ENCODE measurements at places on chromosomes 6 and 20.

DNA sequence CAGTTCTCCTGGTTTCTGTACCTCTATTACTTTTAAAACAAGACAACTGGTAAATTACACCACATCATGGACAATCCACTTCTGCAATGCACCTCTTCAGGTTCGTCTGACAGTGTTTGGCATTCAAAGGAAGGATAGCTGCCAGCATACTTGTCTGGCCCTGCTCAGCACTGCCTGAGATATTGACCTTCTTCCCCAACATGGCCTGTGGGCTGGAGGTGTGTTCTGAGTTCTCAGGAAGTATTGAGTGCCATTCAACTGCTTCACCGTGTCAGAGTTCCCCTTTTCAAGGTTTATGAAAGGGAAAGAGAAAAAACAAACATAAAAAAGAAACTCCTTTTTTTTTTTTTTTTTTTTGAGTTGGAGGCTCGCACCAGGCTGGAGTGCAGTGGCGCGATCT, 267.9 kb upstream of the SASH1 start:
- no peak for DNase-seq
- H3K4me3 ChIP-seq, result no peak overlapping the region
- no peaks in the 10 kb centered on the region for H3K36me3 ChIP-seq

DNA sequence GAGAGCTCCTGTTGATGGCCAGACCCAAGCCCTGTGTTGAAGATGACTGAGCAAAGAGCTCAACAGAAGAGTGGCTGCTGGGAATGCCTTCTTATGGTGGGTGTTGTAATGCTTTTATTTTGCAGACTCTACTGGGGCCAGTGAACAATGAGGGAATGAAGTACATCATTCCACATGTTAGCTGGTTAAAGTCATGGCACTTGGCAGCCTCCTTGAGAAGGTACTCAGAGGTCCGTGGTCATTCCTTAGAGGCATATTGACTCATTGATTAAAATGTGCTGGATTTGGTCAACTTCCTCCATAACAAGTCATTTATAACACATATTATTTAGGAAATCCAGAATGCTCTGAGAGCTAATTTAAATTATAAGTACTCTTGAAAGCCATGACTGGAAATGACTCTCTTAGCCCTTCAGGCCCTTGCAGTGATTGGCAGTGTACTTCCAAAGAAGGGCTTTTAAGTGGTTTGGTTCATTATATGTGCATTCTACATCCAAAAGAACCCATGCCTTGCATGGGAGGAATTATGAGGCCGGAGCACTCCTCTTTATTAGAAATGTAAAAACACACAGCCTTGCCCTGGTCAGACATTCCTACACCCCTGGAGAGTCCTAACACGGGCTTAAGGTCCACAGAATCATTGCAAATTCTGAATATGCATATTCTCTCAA, 976.9 kb downstream of the KIF16B start:
- H3K27me3 ChIP-seq, result peaks cover 3% of the 10 kb centered on the region
- H3K27ac ChIP-seq, result no peak overlapping the region
- no peak overlapping the region for H3K4me3 ChIP-seq

GRCh38 chr6:154463573-154464419, 46.7 kb downstream of the CNKSR3 start:
- H3K4me3 ChIP-seq, result no peak overlapping the region
- no peaks in the 10 kb centered on the region for H3K36me3 ChIP-seq
- DNase-seq, result no peak
- H3K27ac ChIP-seq, result no peak overlapping the region
- no peaks in the 10 kb centered on the region for H3K4me1 ChIP-seq

DNA sequence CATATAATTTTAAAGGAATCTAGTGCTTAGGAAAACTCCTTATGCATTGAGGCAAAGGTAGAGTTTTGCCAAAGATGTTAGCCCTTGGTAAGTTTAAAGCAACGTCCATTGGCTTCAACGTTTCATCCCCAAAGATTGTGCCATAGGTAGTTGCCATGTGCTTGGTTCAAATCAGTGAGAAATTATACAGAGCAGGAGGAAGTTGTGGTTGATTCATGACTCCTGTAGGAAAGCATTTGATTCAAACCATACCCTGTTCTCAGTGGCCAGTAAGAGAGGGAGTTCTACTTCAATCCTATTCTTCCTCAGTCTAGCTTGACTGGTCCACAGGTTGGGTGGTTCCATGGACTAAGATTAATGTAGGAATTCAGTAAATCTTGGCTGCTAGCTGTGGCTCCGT, 535.6 kb downstream of the QKI start:
- H3K27me3 ChIP-seq, result peaks cover 24% of the 10 kb centered on the region
- no peak overlapping the region for H3K4me3 ChIP-seq
- H3K27ac ChIP-seq, result no peak overlapping the region
- DNase-seq, result no peak

DNA sequence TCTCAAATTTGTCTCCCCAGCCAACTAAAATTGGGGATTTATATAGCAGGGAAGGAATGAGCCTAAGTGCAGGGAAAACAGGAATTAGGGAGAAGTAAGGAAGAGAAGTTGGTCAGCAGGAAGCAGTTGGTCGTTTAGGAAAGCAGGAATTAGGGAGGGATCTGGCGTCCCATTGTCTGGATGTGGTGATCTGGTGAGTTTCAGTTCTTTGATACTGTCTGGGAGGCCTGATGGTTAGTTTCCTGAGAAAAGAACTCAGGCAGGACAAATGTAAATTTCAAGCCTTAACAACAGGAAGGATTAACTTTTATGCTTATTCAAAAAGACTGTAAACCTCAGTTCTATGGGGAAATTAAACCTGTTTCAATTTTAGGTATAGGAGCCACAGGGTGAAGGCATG, 116.2 kb upstream of the PRL start:
- no peak overlapping the region for H3K4me3 ChIP-seq
- DNase-seq, result no peak
- H3K27ac ChIP-seq, result no peak overlapping the region
- no peaks in the 10 kb centered on the region for H3K4me1 ChIP-seq

DNA sequence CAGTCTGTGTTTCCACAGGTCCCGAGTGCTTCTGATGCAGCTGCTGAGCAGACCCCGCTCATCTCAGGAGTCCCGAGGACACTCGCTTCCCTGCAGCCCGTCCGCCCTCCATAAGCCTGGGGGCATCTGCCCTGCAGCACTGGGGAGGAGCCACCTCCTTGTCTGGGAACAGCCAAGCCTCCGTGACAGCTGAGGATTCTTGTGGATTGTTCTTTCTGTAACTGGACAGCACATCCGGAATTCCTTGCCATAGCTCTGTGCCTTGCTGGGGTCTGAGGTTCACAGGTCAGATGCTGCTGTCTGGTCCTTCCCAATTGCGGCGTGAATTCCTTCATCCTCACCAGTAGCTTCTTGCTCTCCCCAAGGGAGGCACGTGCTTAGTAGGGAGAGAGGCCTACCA, 38.4 kb upstream of the FNDC1 start:
- H3K27ac ChIP-seq, result peak overlapping the region; percentile 59
- no peaks in the 10 kb centered on the region for H3K27me3 ChIP-seq
- peaks cover 49% of the 10 kb centered on the region for H3K4me1 ChIP-seq
- H3K4me3 ChIP-seq, result no peak overlapping the region
- DNase-seq, result no peak

DNA sequence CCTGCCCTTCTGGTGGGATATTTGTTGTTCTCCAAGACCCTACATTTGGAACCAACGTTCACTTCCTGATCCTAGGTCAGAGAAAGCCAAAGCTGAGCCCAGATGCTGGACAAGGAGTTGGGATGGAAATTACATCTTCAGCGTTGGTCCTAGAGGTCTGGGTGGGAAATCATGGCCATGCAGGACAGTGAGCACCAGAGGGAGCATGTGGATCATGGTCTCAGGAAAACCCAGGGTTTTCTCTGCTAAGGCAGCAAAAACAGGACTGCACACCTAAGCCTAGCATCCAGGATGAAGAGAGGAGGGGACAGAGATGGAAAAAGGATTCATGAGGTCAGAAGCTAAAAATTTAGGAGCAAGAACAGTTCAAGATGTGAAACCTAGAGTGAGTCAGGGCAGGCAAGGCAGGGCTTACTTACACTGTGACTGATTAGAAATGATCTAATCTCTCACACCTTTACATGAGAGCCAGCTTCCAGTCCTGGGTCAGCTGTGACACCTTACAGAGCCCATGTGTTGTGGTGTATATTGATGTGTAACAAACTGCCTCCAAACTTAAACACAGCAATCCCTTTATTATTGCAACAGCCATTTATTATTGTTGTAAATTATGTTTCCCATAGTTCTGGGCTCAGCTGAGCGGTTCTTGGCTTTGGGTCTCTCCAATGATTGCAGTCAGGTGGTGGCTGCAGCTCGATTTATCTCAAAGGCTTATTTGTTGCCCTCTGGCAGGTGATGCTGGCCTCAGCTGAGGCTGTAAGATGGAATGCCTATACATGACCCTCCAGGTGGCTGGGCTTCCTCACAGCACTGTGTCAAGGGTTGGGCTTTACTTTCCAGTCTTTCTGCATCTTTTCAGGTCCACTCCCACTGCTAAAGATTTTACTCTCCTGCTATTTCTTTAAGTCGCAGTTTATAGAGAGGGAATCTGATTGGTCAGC, 6.5 kb downstream of the C20orf202 start:
- H3K4me3 ChIP-seq, result no peak overlapping the region
- H3K36me3 ChIP-seq, result no peaks in the 10 kb centered on the region
- H3K27ac ChIP-seq, result no peak overlapping the region
- H3K4me1 ChIP-seq, result peaks cover 4% of the 10 kb centered on the region
- peaks cover 26% of the 10 kb centered on the region for H3K27me3 ChIP-seq
